ENCODE measurements at places on chromosomes 7 and 10.

- no peak for DNase-seq
Observed at GRCh38 chr7:130379921-130380860, at the start of gene CPA1. TSS of gene CPA1 (plus strand) at chr7:130380494. CDS start at chr7:130380521, 27 bp downstream.

- no peak for DNase-seq
Observed at GRCh38 chr7:127933146-127933545, 98.1 kb downstream of the LRRC4 start.

DNA sequence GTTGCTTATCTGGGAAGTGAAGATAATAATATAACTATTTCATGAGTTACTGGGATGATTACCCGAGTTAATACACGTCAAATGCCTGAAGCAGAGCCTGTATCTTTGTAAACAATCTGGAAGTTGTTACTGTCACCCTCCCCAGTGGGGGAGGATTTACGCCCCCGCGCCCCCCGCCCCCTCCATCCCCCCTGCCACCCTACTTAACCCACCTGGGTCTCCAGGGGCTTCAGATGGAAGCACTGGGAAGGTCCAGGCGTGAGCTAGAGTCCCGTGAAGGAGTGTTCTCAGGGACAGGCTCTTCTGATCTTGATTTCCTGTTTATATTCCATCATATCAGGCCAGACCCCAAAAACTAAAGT lies 691 bp upstream of the PPA1 start:
- no peak for DNase-seq

- DNase-seq: no peak
Observed at GRCh38 chr7:88212918-88213317, 6.9 kb downstream of the SRI start.

DNA sequence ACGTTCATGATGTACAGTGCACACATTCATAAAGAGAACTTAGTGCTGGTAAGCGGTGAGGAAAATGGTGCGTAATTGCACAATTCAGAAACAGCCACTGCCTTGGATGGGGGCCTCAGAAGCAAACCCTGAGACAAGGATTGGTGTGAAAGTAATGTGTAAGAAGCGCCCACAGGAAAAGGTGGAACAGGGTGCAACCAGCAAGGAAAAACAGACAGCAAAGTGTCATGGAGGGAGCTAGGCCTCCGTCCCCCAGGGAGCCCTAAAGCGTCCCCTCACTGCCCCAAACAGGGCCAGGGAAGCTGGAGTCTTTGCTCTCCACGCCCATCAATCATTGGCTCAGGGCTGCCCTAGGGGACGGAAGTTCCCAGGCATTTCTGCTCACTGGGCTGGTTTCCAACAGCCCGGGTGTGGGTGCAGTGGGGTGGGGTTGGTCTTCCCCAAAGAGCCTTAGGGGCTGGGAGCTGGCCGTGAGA lies 9.6 kb upstream of the C10orf105 start:
- no peak for DNase-seq

- DNase-seq: no peak
Observed at GRCh38 chr7:70764701-70765208, 367.2 kb upstream of the GALNT17 start.
